Adrenal gland (tissue), 19 donors: ENCODE measurements at places on chromosomes 5 and 9. TPM values are rescaled to one million over a fixed set of nuclear protein-coding genes. Genes with fewer than 3 reads are reported as not detected.

Gene PTPDC1
- polyA plus RNA-seq = 11.8 TPM

Gene AMACR
- 26.1 TPM for polyA plus RNA-seq

Gene PNPLA7
- polyA plus RNA-seq = 0.70 TPM

Gene RPL37
- 1,448 TPM for polyA plus RNA-seq

Gene GMCL2
- polyA plus RNA-seq = not detected

Gene TYRP1
- not detected for polyA plus RNA-seq

Gene PIP5KL1
- polyA plus RNA-seq = 0.22 TPM
